ENCODE measurements at places on chromosomes 4 and X.

DNA sequence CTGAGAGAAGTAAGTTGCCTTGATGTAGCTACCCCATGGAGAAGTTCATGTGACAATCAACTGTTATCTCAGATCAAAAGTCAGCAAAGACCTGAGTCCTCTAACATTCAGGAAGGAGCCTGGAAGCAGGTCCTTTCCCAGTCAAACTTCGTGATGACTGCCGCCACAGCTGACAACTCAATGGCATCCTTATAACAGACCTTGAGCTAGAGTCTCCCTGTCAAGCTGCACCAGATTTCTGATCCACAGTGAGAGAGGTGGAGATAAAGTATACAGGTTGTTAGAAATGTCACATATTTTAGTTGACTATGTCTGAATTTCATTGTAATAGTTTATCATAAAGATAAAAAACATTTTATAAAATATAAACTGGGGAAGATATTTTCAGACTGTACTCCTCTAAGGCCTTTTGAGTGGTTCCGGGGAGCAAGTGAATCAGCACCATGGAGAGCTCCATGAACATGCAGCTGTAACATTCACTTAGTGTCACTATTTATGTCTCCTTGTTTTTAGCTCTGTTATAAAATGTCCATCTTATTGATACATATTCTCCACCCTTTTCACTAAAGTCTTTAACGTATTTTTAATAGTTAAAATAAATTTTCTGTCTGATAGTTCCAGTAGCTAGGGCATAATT, 1653.5 kb upstream of the AGA start:
- DNase-seq, result peak; percentile 78

GRCh38 chr4:53777244-53777984, 186.1 kb upstream of the LNX1 start:
- DNase-seq, result peak; percentile 5

DNA sequence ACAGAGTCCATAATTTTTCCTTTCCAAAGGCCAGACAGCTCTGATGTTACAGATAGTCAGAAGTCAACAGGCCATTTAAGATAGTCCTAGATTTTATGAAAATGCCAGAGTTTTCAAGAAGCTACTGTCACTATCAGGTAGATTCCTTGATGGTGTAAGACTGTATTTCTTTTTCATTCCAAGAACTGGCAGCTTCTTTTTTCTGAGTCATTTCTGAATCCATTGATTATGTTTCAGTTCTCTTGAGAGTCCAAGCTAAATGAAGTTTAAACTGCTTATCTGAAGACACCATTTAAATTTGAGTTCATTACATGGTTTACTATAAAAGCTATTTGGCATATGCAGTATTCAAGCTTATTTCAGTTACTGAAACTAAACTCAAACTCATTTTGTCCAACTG, 44.6 kb downstream of the RASSF6 start:
- DNase-seq, result no peak

- DNase-seq, result no peak
Measured at GRCh38 chr4:42401171-42401570, 3.9 kb downstream of the SHISA3 start.

GRCh38 chr4:76955182-76955581, 5.6 kb downstream of the SEPTIN11 start:
- peak; percentile 52 for DNase-seq

GRCh38 chrX:148905400-148905799, 405.0 kb downstream of the AFF2 start:
- DNase-seq, result no peak

DNA sequence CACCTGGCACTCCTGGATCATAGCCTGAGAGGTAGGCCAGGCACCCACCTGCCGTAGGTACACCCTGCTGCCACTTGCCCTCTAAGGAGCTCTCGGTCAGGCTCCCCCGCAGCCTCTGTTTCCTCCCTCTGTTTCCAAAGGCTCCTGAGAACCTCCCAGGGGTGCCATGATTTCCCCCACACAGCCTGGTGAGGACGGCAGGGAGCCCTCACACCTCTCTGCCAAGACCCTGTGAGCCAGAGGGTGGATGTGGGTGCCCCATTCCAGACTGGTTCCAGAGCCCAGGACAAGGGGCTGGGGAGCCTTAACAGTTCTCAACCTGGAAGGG, 1.6 kb upstream of the ABLIM2 start:
- no peak for DNase-seq

DNA sequence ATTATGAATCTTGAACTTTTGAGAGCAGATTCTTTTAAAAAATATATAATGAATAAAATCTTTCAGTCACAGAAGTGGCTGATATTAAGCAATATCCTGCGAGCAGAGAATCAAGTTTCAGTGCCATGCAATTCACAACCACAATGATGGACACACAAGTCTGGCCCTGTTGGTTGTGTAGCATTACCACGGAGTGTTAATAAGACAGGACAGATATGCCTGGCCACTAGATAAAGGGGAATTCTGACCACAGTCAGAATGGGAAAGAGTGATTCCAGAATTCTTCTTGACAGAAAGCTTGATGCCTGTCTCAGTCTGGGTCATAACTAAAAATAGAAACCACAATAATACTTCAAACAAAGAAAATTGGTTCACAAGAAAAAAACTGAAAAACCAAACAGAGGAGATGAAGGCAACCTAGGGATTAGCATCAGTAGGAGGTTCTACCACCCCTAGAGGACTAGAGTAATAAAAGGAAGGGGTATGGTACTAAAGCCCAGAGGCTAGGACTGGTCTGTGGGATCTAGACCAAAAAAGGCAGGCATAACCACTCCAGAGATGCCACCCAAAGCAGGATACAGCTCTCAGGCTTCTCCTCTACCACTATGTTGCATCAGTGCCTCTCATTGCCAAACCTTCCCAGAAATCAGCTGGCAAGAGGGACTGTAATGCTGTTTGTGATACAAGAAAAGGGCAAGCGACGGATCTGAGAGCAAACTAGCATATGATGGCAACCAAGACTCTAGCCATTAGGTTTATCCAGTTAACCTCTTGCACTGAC, 59.0 kb downstream of the RNF150 start:
- DNase-seq, result peak; percentile 5

- DNase-seq, result no peak
Measured at GRCh38 chrX:71171110-71171801, 26.6 kb downstream of the NLGN3 start.

DNA sequence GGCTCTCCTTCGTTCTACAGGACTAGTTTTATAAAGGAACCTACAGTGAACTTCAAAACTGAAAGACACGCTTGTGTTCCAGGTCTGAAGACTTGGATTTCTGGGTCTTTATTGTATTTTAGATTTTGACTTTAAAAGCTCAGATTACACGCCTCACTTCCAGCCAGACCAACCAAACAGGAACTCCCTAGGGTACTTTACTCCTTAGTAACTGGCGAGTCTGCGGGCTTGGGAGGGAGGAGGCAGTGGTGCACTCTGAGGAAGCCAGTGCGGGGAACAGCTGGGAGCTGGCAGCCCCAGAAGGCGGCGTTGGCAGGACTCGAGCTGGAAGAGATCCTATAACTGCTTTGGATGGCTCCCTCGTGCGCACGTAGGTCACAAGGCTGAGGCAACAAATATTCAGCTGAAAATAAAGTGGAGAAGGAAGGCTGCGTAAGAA, 391 bp upstream of the PHKA1 start:
- DNase-seq, result peak; percentile 73

Data from astrocyte of the hippocampus (primary cell).